ENCODE measurements at places on chromosomes 11 and 22.

DNA sequence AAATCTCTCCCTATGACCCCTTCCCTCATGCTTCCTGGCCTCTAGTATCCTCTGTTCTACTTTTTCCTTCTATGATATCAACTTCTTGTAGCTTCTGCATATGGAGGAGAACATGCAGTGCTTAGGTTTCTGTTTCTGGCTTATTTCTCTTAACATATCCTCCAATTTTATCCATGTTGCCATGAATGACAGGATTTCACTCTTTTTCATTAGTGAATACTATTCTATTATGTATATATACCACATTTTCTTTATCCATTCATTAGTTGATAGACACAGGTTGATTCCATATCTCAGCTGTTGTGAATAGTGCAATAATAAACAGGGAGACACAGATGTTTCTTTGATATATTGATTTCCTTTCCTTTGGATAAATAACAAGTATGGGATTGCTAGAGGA is 123.3 kb upstream of the SESN3 start:
- no peak for DNase-seq

DNA sequence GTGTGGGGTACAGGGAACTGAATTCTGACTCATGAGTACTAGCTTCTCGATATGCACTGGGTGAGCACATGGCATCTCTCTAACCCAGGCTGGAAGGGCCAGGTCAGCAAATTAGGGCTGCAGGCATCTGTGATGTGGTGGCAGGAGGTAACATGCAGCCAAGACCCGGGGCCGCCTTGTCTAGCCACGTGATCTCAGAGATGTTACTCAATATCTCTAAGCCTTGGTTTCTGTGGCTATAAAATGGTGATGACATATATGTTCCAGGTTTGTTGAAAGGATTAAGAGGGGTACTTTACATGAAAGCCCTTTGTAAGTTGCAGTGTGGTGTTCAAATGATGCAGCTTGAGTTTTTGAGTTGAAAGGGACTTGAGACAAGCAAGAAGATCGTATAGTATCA is 3.2 kb downstream of the ST14 start:
- peak; percentile 83 for DNase-seq

GRCh38 chr11:13216019-13216710 is 61.4 kb upstream of the BMAL1 start:
- no peak for DNase-seq

DNA sequence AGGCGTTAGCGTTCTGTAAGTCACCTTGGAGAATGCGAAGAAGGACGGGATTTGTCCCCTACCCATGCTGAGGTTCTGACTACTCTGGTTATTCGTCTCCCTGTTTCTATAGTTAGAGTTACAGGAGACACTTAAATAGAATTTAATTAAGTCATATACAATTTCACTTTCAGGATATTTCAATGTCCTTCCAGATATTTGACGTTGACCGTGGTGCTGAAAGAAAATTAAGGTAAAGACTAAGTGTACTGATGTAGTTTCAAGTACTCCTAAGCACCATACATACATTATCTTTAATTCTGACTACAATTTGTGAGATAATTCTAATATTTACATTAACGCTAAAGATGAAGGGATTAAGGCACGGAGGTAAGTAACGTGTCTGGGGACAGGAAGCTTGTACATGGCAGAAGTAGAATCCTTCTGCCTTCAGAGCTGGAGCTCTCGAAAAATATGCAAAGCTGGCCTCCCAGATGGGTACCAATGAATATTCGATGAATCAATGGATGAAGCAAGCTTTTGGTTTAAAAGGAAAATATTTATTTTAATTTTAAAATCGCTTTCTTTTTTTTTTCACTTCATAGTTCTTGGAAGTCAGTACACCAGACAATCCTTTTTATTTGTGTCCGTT is 539 bp upstream of the SLC36A4 start:
- DNase-seq, result peak; percentile 61

GRCh38 chr11:123494195-123495050 is 64.4 kb downstream of the GRAMD1B start:
- no peak for DNase-seq

- no peak for DNase-seq
These were observed 15.2 kb upstream of the SLC6A5 start for GRCh38 chr11:20584093-20584774.

GRCh38 chr22:18070556-18071306 is 7.1 kb upstream of the PEX26 start:
- no peak for DNase-seq

DNA sequence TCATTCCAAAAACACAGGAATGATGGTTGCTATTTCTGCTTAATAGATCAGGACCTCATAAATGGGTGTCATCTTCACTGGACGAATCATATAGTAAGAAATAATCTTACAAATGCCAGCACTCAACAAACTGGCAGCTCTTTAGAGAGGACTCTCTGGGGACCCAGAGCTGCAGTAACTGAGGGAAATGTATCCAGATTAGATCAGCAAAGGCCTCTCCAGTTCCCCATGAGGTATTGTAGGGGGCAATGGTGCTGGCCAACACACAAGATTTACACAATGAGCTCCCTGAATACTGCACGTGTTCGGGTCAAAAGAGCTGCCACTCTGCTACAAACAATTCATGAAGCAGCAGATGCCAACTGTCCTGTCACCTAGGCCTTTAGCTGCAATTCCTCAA is 110.2 kb downstream of the RBFOX2 start:
- DNase-seq, result no peak

GRCh38 chr11:12668166-12668565 is 6.1 kb upstream of the TEAD1 start:
- no peak for DNase-seq

All from lung (tissue), 17 donors.